ENCODE measurements at places on chromosomes 6 and 20.

DNA sequence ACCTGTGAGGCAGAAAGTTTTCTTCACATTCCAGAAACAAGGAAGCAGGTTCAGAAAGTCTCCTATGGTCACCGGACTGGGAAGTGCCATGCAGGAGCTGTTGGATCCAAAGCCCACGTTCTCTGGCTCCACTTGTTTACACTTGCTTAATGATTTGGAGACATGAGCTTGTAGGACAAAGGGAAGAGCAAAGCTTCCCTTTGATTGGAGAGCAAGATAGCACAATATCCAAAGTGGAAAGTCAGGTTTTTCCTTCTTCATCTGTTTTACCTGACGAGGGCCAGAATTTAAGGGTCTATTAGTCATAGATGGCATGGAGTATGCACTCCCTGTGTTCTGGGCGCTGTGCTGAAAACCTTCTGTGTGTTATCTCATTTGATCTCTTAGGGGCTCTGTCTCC is 81.2 kb downstream of the PDE7B start:
- no peak for DNase-seq

DNA sequence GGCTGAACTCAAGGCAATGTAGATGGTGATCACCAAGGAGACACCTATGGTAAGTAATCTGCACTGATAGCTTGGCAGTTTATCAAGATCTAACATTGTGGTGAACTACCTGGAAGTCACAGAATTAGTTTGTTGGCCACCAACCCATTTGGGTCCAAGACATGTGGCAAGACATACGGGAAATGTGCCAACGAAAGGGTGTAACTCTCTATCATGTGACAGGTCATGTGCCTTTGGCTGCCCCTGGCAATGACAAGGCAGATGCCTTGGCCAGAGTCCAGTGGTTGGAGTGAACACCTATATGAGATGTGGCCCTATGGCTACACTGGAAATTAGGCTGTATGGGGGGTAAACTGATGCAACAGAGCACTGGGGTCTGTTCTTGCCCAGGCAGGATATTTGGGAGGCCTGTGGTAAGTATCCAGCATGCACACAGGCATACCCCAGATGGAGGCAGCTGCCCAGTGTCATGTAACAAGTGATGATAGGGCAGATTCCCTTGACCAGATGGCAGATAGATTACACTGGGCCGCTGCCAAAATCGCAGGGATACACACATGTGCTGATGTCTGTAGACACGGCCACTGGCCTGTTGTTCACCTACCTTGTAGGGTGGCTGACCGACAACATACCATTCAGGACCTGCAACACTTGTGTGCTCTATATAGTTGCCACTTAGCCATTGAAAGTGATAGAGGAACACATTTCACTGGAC is 35.5 kb upstream of the HSF2 start:
- no peak for DNase-seq

DNA sequence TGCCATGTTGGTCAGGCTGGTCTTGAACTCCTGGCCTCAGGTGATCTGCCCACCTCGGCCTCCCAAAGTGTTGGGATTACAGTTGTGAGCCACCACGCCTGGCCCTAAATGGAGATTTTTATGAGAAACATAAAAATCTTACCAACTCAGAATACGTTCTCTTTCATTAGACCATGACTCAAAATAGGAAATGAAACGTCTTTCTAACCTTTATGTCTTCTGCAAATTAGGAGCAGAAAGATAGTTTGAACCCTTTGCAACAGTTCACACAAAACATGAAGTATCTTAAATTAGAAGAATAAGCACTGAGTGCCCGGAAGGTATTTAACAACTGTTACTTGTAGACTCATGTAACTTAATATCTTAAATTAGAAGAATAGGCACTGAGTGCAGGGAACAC is 48.3 kb downstream of the AHI1 start:
- DNase-seq, result no peak

DNA sequence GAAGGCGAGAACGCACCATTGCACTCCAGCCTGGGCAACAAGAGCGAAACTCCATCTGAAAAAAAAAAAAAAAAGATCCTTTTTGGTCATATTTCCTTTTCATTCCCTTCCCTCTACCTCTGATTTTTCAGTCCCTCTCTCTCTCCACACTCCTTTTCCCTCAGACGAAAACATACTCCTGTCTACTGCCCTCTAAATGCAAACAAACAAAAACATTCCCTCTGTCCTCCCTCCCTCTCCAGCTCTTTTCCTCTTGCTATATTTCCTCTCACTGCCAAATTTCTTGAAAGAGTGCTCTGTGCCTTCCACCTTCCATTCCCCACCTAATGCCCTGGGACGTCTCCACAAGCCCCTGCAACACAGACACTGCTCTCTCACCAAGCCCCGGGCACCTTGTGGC is 14.9 kb upstream of the MDFI start:
- no peak for DNase-seq

DNA sequence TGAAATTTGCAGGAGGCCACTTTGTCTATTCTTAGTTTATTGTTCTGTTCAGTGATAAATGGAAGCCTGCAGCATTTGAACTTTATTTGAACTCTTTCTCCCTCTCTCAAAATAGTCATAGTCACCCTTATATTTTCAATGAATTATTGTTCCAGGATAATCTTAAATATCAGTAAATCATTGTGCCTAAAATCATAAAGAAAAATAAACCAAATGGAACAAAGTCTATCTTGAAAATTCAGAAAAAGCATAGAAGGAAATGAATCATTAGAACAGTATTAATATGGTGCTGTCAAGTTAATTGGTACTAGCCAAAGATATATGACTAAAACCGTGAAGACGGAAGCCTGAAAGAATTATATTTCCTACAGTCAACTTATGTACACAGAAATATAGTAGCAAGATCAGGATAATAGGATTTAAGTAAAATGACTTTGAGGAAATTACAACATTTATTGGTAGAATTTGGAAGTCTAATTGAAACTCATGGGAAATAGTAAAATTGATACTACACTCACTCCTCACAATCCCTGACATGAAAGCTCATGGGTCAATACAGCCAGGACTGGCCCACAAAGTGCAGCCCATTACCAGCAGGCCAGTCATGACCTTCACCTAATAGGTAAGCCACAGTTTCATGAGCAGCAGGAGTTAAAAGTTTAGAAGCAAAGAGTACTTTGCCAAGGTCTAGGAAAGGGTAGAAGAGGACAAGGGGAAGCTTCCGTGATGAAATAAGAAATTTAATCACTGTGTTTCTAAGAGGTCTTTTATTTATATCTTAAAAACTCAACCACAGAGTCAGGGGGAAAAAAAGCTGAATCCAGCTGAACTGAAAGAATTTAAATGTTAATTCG is 119.9 kb upstream of the ENPP5 start:
- DNase-seq, result no peak

DNA sequence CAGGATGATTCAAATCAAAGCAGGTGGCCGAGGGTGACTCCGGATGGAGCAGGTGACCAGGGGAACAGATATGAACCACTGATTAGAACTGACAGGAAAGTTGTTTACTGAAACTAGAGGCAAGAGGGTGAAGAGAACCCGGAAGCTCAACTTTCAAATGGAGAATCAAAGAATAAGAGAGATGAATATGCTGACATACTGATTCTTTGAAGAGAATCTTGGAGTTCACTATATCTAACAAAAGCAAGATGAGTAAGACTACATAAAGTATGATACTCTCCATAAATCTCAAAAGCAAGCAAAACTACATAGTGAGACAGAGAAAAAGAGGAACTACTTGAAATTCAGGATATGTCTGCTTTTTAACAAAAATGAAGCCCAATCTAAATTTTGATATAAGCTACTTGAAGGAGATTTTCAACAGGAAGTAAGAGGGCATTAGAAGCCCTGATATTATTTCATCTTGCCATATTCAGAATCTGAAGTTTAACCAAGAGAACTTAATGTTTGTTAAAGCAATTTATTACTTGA is 4.0 kb upstream of the UBD start:
- DNase-seq, result no peak
